ENCODE measurements at places on chromosomes 3 and 15.

DNA sequence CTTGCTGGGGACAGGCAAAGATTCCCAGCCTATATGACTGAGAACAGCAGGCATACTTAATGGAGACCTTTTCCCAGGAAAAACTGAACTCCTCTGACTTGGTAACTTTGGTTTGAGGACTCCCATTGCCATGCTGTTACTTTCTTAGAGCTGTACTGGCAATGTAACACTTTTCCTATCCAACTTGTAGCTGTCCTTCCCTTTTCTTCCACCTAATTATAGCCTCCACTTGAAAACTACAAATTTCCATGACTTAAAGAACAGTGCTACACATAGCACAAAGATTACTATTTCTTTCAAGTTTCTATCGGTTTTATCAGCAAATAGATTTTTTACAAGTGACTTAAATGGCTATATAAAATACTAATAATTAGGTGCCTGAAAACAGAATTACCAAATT, 116.9 kb downstream of the GSK3B start:
- DNase-seq = no peak

DNA sequence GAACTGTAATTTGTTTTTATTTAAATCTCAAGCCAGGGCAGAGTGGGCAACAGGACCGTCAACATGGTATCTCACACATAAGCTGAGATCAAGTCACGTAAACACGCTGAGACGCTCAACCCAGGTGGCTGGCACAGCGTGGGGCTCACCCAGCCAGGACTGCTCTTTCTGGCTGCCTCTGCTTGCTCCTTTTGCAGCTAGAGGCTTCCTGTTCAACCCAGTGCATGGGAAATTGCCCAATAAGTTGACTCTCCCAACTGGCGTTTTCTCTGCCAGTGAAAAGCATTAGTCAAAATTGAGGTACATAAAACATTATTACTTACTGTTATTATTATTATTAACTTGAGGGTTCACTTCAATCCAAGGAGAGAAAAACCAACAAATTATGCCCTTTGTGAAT, 398.1 kb downstream of the NR2F2 start:
- DNase-seq = no peak

GRCh38 chr3:31653464-31653863, 120.7 kb downstream of the STT3B start:
- DNase-seq = no peak

- DNase-seq = no peak
Observed at GRCh38 chr3:142609136-142609535, 12.9 kb downstream of the PLS1 start.

DNA sequence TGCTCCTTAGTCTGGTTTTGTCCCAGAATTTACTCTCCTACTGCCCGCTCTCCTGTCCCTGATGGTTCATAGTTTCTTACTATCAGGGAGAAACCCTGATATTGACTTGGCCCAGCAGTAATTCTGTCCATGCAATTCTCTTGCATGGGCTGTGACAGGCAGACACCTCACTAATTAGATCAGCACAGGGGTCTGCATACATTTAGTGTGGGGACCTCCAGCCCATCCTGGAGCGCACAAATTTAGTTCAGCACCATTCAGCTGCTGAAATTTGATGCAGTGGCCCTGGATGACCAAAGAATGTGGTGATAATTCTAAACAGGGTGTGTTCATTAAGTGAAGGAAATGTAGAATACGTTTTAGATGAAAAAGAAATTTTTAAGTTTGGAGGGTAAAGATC, 555.5 kb upstream of the TBL1XR1 start:
- no peak for DNase-seq

DNA sequence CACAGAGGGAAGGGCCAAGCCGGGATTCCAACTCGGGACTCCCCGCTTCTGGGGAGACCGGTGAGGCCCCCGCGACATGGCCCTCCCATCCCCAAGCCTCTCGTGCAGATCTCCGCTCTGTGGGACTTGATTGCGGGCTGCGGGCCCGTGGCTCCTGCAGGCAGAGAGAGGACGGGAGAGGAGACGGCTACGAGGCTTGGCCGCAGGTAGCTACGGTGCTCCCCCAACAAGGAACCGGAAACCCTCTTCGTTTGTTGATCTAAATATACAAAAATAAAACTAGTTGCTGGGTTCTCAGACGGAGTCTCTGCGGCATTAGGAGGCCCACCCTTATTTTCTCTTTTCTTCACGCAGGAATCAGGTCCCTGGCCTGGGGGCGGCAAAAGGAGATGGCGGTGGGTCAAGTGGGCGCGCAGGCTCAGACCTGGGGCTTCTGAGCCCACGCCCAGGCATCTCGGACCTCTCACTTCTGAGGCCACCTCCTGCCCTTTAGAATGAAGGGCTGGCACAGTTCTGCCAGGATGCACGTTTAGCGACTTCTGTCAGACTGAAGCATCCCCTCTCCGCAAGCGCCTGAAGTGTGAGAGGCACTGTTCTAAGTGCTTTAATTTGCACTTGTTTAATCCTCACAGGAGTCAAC, 10.9 kb downstream of the GNB5 start:
- no peak for DNase-seq

GRCh38 chr3:46992231-46992630, 12.8 kb downstream of the NBEAL2 start:
- DNase-seq = no peak

DNA sequence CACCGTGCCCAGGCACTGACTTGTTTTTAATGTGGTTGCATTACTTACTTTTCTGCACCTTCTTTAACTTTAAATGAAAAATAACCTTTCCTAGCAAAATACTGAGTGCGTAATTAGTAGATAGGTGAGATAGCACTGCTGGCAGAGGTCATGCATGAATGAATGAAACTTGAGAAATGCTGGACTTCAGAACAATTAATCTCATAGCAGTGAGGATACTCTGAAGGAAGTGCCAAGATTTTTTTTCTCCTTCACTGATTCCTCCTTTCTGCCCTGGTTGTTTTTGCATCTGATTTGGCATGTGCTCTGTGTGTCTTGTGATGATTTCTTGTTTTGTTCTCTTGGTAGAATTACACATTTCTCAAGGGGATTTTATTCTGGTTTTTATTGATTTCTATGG, 378.9 kb downstream of the PTPRG start:
- no peak for DNase-seq

GRCh38 chr15:86197770-86198169, 118.1 kb downstream of the AGBL1 start:
- DNase-seq = no peak

GRCh38 chr3:194328053-194328657, 23.0 kb downstream of the CPN2 start:
- no peak for DNase-seq

DNA sequence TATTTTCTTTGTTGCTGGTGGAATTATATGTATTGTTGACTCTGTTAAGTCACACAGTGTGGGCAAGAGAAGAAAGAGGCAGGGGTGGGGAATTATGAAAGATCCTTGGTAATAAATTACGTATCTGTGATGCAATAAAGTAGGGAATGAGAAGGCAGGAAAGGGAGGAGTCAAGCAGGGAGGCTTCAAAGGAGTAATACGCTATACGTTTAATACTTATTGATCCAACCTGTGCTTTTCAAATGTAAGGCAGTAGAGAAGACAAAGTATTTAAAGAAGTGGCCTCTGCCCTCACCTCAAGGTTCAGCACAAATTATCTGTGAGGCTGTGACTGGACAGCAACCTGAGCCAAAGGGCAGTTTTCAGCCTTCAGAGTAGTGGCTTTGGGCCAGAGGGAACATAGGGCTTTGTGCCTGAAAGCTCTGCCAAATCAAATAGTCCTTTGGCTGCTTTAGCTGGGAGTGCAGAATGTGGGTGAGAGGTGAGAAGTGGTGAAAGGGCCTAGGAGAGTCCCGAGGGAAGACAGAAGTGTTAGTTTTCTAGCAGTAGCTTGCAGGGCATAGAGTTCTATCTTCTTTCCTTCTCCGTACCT, 1.2 kb upstream of the PLIN1 start:
- no peak for DNase-seq

DNA sequence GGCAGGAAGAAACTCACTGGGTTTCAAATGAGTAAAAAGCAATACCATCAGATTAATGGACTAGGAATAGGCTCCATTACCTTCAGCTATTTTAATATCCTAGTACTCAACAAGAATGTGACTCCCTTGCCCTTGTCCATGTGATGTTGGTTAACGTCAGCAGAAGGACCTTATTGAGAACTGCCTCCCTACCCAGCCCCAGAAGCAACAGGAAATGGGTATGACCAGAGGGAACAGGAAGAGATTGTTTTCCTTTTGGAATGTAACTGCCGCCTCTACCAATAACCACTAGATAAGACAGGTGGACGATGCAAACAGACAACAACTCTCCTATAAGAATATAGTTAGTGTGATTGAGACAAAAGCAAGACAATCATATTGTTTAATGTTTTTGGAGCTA, 10.4 kb upstream of the MME start:
- no peak for DNase-seq

DNA sequence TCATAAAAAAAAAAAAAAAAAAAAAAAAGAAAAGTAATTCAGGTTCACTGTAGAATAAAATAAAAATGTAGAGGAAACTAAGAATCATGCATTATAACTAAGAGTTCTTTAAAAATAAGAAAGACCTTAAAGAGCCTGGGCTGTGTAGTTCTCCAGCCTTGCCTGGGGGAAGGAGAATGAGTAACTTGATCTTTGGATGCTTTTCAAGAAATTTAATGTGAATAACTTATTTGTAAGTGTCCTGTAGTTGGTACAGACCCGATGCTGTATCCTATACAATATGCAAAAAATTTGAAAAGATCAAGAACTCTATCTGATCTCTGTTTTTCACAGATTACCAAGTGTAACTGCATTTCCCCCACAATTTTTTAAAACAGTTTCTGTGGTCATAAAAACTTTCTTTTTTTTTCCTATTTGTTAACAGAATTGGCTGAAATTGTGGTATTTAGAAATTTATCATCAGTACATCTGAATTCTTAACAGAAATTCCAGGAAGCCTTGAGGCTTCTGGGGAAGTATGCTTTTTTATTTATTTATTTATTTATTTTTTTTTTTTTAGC, 195.3 kb downstream of the THRB start:
- no peak for DNase-seq

DNA sequence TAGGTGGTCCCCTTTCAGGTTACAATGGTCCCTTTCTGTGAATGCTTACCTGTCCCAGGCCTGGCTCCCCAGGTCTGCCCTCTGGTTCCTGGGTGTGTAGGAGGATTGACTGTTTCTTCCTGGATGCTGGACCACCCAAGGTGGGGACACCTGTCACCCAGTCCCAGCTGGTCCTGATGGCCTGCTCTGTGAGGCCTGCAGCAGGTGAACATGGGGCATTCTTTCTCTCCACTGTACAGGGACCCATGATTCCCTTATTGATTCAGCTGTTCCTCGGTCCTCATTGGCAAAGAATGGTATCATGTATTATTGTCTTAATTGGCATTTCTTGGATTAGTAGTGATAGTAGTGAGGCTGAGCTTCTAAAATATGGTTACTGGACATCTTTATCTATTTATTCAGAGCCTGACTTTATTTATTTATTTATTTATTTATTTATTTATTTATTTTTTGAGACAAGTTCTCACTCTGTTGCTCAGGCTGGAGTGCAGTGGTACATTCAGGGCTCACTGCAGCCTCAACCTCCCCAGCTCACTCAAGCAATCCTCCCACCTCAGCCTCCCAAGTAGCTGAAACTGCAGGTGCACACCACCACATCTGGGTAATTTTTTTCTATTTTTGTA, 8.8 kb upstream of the DNAJA4 start:
- DNase-seq = no peak

DNA sequence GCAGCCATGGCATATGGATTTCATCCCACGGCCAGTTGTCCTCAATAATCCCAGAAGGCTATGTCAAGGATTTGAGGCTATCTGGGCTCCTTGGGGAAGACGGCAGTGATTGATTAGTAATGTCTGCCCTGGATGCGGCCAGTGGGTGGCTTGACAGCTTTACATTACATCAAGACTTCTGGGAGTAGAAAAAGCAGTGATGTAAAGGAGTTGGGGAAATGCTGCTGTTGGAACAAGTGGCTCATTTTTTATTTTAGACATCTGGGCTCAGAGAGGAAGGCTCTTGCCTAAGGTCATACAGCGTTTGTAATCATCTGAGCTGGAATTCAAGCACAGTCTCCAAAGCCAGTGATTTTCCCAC, 94.1 kb downstream of the FLNB start:
- DNase-seq = no peak

- DNase-seq = no peak
Observed at GRCh38 chr3:129950318-129951046, 24.0 kb upstream of the TRH start.

- no peak for DNase-seq
Observed at GRCh38 chr3:167936019-167936418, 159.7 kb downstream of the GOLIM4 start.

DNA sequence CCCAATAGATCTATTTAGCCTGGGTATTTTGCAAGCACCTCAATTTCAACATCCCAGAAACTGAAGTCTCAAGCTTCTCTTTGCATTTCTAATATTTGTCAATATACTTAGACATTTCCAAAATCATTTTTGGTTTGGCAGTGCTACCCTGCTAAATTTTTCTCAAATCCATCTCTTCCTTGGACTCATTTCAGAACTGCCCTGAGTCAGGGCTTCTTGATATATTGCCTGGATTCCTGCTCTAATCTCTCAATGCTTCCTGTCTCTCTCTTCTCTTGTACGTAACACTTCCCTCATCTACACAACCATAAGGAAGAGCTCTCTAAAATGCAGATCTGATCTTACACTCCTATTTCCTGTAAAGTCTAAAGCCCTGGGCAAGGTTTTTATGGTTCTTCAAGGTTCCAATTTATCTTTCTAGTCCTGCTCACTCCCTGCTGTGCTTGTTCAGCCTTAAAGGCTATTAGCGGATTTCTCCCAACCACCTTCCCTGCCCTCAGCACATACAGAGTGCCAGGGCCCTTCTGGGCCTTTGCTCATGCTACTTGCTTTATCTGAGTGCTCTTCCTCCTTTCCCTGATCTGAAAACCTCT, 53.0 kb upstream of the MME start:
- no peak for DNase-seq

- DNase-seq = peak; percentile 67
Observed at GRCh38 chr3:120742849-120743365, 363 bp downstream of the GTF2E1 start.

DNA sequence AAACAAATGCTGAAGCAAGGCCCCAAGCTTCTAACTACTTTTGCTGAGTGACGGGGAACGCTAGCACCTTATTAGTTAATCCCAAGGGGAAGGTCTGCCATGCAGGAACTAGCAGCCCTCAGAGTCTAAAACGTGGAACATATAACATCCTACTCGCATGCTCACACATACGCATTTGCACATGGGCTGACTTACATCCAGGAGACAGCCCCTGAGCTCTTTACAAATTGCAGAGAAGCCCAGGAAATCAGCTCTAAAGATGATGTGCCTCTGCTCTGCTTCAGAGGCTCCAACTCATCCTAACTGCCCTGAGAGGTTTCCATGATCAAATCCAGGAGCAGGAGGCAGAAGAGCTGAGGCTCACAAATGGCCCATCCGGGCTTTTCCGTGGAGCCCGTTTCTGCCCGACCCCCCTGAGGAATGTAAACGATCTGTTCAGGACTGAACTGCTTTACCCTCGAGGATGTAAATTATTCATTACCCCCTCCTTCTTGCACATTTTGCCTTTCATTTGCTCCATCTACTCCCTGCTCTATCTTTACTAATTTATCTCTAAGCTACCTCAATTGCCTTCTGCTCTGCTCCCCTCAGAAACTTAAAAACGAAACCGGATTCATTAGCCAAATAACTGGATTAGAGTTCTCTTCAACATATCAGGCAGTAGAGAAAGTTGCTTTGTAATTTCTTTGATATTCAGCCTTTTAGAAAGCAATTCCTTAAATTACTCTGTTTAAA, 141.9 kb upstream of the CCDC54 start:
- DNase-seq = no peak
